ENCODE measurements at places on chromosomes 4 and X.

- no peak for DNase-seq
Measured at GRCh38 chr4:36917413-36917812, 327.1 kb upstream of the NWD2 start.

DNA sequence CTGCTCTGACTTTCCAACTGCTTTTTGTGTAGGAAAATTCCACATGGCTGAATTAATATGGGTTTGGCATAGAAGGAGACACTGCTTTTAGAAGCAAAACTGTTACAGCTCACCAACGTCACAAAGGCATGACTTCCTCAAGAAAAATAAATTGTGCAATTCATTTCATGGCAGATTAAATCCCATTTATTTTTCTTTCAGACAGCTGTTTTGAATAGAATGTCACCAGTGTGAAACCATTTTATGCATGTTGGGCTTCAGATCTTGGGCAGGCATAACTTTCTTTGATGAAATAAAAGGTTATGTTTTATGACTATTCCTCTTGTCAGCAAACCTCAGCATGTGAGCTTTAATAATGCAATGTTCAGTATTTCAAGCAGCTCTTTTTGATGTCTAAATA is 542.8 kb downstream of the GALNTL6 start:
- no peak for DNase-seq

DNA sequence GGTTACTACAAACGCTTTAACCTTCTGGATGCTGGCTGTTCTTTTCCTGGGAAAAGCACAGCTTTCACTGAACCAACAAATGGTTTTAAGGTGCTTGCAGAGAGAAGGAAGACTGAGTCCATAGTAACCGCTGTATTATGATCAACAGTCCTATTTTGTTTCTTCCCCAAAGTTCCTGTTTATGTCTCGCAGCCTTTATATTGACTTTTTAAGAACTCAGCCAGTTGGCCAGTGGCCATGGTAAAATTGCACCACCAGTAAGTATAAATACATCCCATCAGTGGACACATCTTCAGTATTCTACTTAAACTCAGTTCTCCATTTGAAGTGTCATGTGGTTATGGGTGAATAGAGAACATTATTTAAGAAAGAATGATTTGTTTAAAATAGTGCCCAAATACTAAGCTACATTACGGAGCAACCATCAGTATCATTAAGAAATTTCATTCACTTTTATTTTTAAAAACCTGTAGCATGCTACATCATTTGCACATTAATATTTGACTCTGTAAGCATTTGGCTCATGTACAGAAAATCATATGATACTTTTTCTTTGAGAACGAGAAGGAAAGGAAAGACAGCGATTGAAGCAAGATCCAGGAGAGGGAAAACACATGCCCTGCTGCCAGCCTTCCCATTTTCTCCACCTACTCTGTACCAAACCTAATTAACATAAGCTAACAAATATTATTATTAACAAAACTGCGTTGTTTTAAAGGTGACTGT is 287.0 kb downstream of the ARHGAP24 start:
- no peak for DNase-seq

- no peak for DNase-seq
Measured at GRCh38 chr4:136371231-136371630, 1161.1 kb downstream of the PCDH18 start.

- DNase-seq, result no peak
Measured at GRCh38 chr4:6633091-6633906, 7.2 kb upstream of the MRFAP1 start.

DNA sequence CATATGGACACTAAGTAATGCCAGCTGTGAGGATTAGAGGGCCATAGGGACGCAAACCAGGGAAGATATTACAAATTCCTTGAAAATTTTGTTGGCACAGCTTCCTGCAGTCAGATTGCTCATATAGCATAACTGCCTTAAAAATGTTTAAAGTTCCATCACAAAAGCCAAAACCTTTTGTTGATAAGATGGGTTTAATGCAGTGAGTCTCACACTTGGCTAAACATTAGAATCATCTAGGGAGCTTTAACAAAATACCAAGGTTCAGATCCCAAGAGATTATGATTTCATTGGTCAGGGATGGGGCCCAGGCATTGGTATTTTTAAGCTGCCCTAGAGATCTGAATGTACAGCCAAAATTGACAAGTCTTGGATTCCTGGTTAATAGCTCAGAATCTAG is 376.5 kb upstream of the MAD2L1 start:
- no peak for DNase-seq

- no peak for DNase-seq
Measured at GRCh38 chrX:38473701-38474100, 87.6 kb upstream of the TSPAN7 start.

DNA sequence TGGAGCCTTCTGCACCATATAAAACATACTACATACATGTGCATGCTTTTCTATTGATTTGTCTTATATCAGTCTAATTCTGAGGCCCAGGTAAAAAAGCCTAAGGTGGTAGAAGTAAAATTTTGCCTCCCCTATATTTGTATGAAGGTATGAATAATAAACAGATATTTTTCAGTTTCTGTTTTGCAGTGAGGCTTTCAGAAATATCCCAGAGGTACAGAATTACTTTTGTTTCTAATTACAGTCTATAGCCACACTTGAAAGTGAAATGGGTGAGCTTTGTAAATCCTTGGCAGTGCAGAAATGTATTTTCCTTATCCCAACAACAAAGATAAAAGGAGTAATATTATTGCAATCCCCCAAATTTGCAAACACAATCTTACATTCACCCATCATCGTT is 59.5 kb downstream of the DDX60 start:
- DNase-seq, result no peak

DNA sequence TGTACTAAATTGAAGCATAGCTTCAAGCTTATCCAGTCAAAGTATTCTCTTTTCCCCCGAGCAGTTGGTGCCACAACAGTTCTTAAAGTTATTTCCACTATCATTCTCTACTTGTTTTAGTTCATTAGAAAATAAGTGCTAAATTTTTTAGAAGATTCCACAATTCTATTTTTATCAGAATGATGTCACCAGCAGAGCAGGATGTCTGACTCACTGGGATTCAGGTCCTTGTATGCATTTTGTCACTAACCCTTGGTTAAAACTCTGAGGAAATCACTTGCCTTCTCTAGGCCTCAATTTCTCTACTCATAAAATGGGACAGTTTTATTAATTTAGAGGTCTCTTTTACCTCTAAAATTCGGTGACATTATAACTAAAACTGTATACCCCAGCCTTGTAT is 3.4 kb downstream of the DDX53 start:
- no peak for DNase-seq

DNA sequence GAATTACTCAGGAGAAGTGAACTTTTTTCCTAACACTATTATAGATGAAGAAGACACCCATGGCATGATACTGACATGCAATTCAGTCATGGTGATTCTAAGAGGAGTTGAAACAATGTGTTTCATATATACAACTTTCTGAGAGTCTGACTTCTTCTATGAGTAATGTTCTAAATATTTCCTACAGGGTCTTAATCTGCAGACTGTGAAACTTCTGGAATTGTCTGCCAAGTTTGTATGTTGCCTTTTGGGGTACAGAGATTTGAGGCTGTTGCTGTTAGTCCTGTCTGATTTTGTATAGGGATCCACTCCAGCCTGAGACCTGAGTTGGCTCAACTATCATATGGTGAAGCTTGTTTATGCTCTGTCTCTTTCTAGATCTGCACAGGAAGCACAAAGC is 160.6 kb upstream of the GATB start:
- no peak for DNase-seq
